AG04449 (cell line): ENCODE measurements at places on chromosomes 7 and 10.

DNA sequence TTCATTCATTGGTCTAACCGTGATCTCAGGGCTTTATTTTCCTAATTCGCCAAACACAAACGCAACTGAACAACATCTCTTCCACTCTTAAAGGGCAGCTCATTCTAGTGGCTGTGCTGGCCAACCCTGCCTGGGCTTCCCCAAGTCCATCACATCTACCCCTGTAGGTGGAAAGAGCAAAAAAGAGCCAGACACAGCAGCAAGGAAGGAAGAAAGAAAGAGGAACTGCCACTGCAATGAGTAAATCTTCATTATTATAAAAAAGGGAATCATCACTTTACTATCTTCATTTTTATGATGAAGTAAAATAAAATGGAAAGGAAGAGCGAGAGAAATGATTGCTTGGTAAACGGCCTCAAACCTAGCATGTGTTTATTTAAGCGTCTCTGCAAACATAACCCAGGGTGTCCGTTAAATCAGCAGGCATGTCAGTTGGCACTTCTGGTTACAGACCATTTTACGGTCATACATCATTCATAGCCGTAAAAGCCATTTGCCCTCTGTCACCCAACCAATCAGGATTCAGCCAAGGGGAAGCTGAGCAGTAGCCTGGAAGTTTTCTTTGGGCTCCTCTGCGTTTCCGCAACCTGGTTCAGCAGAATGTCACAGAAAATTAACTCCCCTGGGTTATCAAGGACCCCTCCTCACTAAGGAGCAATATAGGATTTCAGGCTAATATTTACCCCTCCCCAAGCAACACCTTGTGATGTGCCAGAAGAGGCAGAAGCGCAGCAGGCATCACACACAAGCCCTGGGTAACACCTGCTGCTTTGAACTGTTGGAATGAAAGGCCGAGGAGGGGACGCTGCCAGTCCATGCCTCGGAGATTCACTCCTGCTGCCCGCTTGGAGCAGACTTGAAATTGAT, 234.0 kb downstream of the SNX10 start:
- no peak for DNase-seq

DNA sequence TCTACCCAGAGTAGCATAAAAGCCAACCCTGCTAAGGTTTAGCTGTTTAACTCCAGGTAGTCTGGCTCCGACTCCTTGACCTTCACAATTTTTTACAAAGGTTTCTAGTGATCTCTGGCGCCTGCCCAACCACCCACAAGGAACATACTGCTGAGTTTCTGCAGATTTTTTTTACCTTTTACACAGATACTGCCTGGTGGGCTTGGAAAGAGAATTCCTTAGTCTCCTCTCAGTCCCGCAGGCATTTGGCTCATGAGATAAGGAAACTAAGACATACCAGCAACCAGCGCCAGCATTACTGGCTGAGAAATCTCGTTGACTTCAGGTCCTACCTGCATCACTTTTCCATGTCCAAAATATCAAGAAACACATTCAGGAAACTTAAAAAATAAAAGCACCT, 51.1 kb upstream of the LYZL1 start:
- no peak for DNase-seq

DNA sequence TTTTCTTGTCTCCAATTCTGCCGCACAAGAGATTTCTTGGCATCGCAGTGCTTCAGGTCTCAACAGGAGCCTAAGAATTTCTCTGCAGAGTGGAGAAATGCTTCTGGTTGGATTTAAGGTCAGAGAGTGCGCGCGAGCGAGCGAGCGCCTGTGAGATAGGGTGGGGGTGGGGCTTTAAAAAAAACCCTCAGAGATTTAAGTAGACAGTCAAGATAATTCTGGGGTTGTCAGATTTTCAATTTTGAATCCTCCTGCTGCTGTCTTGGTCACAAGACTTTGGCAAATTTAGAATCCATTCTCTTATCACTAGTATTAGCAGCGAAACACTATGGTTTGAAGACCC, 49.7 kb downstream of the CPEB3 start:
- no peak for DNase-seq

DNA sequence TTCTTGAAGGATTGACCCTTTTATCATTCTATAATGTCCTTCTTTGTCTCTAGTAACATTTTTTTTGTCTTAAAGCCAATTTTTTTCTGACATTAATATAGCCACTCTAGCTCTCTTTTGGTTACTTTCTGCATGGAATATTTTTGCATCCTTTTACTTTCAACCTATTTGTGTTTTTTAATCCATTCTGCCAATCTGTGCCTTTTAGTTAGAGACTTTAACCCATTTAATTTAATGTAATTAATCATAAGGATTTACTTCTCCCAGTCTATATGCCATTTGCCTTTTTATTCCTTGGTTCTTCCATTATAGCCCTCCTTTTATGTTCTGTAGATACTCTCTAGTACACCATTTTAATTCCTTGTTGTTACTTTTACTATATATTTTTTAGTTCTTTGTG, 32.7 kb upstream of the RABGEF1 start:
- DNase-seq, result no peak

- no peak for DNase-seq
Observed at GRCh38 chr10:78634389-78634815, 434.4 kb upstream of the ZMIZ1 start.
